ENCODE measurements at places on chromosomes 11 and 22. TPM values are rescaled to one million over a fixed set of nuclear protein-coding genes. Genes with fewer than 3 reads are reported as not detected.

The PKNOX2 gene
- total RNA-seq, result not detected

The SCN4B gene
- not detected for total RNA-seq

The NRIP3 gene
- 4.4 TPM for total RNA-seq

The PAMR1 gene
- not detected for total RNA-seq

The ASCL2 gene
- total RNA-seq, result 0.18 TPM

The NLRP6 gene
- 4.3 TPM for total RNA-seq

The DYNC2H1 gene
- 2.2 TPM for total RNA-seq

The SMDT1 gene
- total RNA-seq, result 96.1 TPM

The FZD4 gene
- total RNA-seq, result 0.02 TPM

The TMPRSS13 gene
- 2.4 TPM for total RNA-seq

The GVQW3 gene
- total RNA-seq, result 1.7 TPM
